ENCODE measurements at places on chromosomes 7 and 10.

DNA sequence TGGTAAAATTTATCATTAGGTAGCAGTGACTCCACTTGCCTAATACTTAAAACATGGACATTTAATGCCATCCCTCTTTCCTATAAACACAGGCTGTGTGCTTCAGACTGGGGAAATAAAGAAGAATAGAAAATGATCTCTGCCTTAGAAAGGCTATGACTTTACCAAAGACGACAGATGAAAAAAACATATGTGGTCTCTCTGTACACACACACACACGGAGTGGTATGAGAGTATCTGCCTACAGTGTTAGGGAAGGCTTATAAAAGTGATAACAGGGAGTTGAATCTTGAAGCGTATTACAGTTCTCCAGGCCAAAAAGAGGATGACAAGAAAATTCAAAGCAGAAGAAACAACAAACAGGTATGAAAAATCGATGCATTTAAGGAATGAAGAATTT, 38.2 kb downstream of the MINDY3 start:
- DNase-seq: no peak

- no peak for DNase-seq
Measured at GRCh38 chr7:149860821-149861727, 12.7 kb upstream of the ATP6V0E2 start.

DNA sequence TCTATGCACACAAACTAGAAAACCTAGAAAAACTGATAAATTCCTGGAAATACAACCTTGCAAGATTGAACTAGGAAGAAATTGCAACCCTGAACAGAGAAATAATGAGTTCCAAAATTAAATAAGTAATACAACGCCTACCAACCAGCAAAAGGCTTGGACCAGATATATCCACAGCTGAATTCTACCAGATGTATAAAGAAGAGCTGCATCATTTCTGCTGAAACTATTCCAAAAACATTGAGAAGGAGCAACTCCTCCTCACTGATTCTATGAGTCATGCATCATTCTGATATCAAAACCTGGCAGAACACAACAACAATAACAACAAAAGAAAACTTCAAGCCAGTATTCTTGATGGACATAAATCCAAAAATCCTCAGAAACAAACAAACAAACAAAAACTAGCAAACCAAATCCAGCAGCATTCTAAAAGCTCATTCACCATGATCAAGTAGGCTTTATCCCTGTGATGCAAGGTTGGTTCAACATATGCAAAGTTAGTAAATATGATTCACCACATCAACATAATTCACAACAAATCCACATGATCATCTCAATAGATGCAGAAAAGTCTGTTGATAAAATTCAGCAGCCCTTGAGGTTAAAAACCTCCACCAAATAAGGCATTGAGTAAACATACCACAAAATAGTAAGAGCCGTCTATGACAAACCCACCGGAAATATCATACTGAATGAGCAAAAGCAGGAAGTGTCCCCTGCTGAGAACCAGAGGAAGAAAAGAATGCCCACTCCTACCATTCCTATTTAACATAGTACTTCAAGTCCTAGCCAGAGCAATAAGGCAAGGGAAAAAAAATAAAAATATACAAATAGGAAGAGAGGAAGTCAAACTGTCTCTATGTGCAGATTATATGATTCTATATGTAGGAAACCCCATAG, 98.2 kb downstream of the PCDH15 start:
- no peak for DNase-seq

- no peak for DNase-seq
Measured at GRCh38 chr7:11474902-11475585, 357.0 kb downstream of the THSD7A start.

- no peak for DNase-seq
Measured at GRCh38 chr10:7855205-7855604, 36.9 kb downstream of the TAF3 start.

GRCh38 chr10:3820255-3820654, 35.2 kb upstream of the KLF6 start:
- no peak for DNase-seq

- no peak for DNase-seq
Measured at GRCh38 chr7:32273297-32273696, 203.1 kb upstream of the PDE1C start.

GRCh38 chr10:73590881-73591799, at the start of gene USP54:
Gene USP54 (minus strand): TSS chr10:73591342. CDS start chr10:73575658, 15,684 bp downstream.
- DNase-seq: peak; percentile 29

DNA sequence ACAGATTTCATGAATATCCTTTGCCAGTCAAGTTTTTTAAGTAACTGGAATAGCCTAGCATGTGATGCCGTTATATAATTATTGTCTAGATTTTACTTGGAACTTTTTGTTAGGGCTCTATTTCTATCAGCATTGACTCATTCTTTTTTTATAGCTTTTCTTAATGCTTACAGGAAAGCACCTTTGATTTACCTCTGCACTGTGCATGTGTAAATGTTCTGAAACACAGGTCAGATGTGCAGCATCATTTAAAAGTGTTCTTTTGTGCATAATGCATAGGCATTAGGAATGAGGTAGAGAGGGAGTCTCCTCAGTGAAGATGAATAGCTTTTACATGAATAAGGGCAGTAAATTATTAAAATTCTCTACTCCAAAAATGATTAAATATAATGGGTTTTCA, 669.3 kb upstream of the MBL2 start:
- DNase-seq: no peak

DNA sequence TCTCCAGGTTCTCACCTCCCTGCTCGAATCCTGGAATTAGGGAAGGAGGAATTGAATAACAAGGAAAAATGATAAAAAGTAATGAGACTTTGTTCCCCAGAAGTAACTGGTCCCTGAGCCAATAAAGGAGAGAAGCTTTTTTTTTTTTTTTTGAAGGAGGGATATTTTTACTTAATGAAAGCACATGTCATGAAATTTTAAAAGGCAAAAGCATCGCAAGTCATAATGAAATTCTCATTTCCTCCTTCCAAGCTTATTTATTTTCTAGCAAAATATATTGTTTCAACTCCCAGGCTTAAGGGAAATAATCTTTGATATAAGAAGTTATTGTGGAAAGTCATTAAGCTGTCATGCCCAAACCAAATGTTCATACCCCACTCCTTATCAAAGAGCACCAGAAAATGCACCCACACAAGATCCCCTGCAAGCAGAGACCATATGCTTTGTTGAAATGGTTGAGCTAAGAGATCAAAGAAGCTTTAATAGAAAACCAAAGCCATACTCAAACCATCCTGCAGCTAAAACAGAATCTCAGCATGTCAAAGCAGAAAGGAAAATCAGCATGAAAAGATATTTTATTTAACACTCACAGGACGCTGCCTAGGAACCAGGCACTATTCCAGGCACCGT, 16.7 kb upstream of the ABCC2 start:
- DNase-seq: no peak

- DNase-seq: no peak
Measured at GRCh38 chr10:28869606-28870201, 192.4 kb downstream of the BAMBI start.
